ENCODE measurements at places on chromosomes 1 and 21. TPM values are rescaled to one million over a fixed set of nuclear protein-coding genes. Genes with fewer than 3 reads are reported as not detected.

Gene CTSK
- 0.65 TPM for total RNA-seq

DNA sequence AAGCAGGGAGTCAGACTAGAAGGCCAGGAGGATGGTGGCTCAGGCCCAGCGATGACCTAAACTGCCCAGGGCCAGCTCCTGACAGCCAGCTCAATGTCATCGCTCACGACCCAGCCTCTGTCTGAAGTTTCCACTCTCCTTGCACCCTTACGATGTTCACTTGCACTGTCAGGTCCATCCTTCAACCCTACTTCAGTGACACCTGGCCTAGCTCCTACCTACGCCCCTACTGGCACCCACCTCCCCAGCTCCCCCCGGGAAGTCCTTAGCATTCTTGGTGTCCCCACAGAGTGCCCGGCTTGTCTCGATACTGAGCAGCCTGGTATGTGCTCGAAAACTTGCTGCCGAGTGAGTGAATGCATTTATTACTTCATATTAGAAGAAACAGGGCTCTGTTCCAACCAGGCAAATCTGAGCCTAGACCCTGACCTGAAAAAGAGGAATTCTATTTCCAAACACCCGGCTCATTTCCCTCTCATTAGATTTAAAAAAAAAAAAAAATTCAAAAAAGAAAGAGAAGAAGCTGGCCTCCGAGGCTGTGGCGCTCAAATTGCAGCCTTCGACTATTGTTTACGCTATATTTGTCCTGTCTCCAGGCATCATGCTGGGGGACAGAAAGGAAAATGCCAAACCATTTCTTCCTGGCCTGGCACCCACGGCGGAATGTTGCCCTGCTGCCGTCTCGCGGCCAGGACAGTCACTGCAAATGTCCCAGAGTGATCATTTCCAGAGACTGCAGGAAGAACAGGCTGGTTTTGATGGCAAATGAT is 29.8 kb upstream of the LRRC38 start:
- DNase-seq = no peak

Gene RNF187
- total RNA-seq = 53.6 TPM

DNA sequence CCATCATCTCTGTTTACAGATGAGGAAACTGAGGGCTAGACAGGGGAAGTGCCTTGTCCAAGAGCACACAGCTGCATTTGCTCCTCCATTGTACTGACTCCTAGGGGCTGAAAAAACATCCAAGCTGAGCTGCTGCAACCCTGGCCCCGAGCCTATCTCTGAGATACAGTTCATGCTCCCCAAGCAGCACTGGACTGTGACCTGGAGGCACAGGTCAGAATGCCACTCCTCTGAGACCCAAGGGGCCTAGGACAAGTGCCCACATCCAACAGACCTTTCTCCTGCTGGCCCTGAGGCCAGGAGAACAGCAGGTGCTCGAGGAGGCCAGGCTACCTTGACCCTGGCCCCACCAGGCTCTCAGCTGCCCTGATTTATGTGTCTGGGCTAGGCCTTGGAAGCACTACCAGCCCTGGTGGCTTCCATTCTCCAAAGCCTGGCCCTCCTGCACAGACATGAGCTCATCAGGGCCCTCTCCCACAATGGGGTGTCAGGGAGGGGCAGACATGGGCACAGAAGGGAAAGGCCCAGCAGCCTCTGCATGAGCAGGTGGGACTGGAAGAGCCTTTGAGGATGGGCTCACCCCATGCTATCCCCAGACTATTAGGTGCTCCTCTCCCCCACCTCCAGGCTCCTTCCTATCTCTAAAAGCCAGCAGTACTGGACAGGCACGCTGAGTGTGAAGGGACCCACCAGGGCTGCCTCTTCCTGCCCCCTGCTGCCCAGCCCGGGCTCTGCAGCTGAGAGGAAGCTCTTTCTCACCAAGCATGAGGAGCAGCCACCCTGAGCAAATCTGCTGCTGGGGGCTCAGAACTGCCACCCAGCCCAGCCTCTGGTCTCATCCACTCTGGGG is 18.8 kb downstream of the ADGRB2 start:
- DNase-seq = peak; percentile 76

- DNase-seq = no peak
Measured at GRCh38 chr21:16873596-16873995, 639.2 kb upstream of the CXADR start.

Gene CD2
- total RNA-seq = not detected

DNA sequence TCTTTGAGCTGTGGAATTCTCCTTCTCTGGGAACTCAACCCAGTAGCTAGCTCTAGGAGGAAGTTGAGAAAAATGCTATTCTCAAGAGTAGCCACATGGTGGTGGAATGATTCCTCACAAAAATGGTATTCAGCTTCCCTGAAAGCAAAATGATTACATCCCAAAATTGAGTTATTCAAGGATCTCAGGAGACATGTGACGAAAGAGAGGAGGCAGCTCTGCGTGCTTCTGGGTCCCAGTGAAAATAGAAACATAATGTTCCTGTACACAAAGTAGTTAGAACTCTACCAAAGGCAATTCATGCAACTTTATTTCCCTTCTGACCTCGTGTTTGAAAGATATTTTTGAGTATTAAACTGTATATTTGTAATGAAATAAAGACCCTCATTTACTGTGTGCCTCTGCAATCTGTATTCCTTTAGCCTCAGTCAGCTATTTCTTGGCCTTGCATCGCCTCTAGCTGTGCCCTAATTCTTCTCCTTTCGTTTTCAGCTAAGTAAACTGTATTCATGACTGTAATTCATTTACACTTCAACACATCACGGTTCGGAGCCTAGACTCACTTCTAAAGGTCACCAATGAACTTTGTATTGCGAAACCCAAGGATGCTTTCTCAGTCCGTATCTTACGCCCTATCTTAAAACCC is 167.3 kb downstream of the FASLG start:
- DNase-seq = peak; percentile 76

Gene SERTAD4
- 0.22 TPM for total RNA-seq

DNA sequence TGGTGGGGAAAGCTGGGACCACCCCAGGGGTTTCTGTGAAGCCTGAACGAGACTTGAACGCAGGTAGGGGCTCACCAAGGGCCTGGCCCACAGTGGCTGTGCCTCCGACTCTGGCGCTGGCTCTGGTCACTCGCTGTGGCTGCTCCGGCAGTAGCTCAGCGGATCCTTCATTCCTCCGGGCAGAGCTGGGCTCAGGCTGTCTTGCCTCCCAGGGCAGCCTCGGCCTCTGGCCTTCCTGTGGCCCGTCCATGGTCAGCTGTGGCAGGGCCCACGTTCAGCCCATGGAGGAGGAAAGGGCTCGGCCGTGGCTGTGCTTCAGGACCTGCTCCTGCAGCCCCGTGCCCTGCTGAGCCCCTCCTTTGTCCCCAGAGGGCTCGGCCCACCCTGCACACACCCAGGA is 162.9 kb upstream of the C1orf174 start:
- no peak for DNase-seq

- peak; percentile 67 for DNase-seq
Measured at GRCh38 chr1:173914366-173914871, 2.7 kb downstream of the SERPINC1 start.

Gene NUDT4B
- 8.7 TPM for total RNA-seq

Gene IL19
- total RNA-seq = not detected

GRCh38 chr1:46218443-46218842 is 15.3 kb downstream of the LURAP1 start:
- no peak for DNase-seq

DNA sequence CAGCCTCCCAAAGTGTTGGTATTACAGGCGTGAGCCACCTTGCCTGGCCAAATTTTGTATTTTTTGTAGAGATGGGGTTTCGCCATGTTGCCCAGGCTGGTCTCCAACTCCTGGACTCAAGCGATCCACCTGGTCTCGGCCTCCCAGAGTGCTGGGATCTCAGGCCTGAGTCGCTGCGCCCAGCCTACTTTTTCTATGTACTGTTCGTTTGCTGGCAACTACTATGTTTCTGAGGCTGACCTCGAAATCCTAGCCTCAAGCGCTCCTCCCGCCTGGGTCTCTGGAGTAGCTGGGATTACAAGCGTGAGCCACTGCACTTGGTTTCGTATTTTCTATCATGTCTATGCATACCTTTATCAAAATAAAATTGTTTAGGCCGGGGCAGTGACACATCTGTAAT is 675 bp upstream of the TEKT2 start:
- DNase-seq = no peak

Gene RGS21
- not detected for total RNA-seq

Gene SYT2
- not detected for total RNA-seq

Gene KRTAP6-2
- total RNA-seq = not detected

DNA sequence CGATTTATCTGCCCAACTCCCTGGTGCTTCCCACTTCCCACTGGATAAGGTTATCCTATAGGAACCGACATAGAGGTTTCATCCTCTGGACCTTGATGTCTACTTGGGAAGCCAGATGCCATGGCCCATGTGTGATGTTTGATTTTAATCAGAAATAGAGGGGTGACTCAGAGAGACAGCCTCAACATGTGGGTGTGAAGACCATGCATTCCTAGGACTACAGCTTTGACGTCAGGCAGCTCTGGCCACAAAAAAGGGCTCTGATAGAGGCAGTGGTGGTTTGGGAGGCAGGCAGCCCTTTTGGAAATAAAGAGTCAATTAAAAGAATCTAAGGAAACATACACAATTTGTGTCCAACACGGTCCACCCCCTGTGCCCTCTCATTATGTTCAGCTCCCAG is 5.2 kb upstream of the SH2D2A start:
- DNase-seq = no peak

Gene PPP2R5A
- 25.1 TPM for total RNA-seq

- DNase-seq = peak; percentile 79
Measured at GRCh38 chr1:6246497-6247467, 2.8 kb downstream of the HES3 start.

GRCh38 chr1:177947623-177948022 is 22.2 kb downstream of the SEC16B start:
- DNase-seq = no peak

All from lung microvascular endothelial cell (primary cell).